NCI-H82 (cell line): ENCODE measurements at places on chromosomes 1 and 21.

- no peak for DNase-seq
Observed at GRCh38 chr1:56045477-56045876, 533.9 kb downstream of the PLPP3 start.

DNA sequence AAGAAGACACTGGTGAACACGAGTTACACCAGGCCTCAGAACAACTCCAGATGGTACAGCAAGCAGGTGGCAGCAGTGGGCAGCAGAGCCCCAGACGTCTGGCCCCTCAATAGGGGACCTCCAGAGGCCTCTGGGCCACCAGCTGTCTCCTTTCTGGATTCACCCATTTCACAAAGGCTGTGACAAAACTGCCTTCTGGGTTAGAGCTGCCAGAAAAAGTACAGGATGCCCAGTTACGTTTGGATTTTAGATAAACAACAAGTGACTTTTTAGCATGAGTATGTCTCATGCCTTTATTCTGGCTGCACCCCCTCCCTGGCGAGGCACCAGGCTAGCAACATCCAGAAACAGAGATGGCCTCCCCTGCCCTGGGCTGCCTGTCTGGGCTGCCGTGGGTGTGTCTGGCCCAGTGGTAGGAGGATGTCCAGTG lies 30.1 kb downstream of the ITPKB start:
- DNase-seq: peak; percentile 79

GRCh38 chr1:172834609-172835008 lies 175.7 kb downstream of the FASLG start:
- no peak for DNase-seq

GRCh38 chr1:210262897-210263272 lies 30.3 kb downstream of the SERTAD4 start:
- DNase-seq: no peak

GRCh38 chr1:199311478-199312262 lies 672.8 kb downstream of the PTPRC start:
- no peak for DNase-seq

GRCh38 chr21:37915941-37916309 lies 332 bp downstream of the KCNJ6 start:
- peak; percentile 58 for DNase-seq

DNA sequence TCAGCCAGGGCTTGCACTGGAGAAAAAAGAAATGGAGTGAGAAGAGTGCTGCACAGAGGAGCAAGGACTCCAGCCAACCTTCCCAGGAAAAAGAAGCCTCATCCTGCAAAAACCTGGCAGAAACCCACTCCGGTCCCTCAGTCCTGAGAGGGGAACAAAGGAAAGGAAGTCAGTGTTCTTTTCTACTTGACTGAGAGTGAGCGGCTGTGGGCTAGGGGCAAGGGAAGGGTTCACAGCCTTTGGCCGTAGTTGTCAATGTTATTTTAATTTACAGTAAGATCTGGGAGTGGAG lies 8.9 kb upstream of the GOLT1A start:
- DNase-seq: no peak

GRCh38 chr1:67434491-67434890 lies 4.3 kb upstream of the SERBP1 start:
- DNase-seq: no peak

- no peak for DNase-seq
Observed at GRCh38 chr1:214441119-214441518, 110.3 kb downstream of the PTPN14 start.

DNA sequence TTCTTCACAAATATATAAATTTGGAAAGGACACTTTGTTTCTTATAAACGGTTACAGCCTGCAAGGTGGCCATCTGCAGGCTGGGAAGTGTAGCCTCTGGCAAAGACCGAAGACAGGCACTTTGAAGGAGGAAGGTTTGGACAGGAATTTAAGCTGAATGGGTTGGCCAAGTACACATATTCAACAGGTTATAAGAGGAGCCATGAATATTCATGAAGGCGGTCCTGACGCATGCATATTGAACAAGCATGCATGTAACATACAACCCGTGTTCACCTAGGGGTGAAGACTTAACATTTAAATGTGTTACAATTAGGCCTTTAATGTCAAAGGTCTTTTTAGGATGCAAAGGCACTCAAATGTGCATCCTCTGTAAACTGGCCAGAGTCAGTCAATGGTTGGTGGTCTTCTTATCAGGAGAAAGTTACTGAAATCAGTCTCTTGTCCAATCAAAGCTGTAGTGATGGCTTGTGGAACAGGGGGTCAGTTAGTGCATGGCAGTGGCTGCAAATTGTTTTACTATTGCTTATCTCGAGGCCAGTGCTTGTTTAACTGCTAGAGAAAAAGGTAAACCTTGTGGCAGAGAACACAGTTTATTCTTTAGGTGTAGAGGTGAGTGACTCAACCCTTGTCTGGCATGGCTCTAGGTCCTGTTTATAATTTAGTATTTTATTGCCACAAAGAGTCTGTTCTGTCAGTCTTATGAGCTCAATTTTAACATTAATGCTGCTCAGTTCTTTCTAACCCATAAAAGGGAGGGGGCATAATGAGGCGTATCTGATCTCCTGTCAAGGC lies 70.3 kb upstream of the F3 start:
- no peak for DNase-seq

DNA sequence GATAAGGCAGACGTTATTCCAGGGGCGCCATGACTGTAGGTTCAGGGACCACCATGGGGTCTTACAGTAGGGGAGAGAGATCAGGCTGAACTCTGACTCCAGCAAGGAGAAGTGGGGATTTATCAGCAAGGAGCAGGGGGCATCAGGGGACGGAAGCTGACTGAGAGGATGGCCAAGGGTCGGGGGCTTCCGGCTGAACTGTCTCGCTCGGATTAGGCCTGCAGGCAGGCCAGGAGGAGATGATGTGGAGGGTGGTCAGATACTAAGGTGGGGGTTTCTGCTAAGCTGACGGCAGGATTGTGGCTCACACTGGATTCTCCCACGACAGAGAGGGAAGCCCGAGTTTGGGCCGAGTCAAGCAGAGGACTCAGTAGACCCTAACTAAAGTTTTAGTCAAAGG lies 186.9 kb upstream of the VAMP3 start:
- DNase-seq: no peak

DNA sequence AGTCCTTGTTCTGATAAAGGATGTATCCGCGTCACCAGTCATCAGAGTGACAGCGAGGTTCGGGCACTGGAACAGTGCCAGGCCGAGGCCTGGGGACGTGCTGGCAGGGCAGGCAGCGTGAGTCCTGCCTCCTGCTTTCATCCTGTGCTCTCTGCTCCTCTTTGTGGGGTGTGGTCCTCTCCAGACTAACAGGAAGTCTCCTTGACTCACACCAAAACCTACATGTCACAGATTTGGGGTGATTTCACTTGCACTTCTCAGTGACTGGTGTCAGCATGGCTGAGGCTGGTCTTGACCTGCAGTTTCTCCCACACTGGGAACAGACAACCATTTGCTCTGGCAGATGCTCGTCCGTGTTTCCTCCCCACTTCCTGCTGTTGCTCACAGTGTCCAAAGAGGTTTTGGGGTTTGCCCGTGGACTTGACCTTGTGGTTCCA lies 8.8 kb upstream of the NLRP3 start:
- no peak for DNase-seq

GRCh38 chr1:15916417-15916816 lies 59.5 kb downstream of the ZBTB17 start:
- no peak for DNase-seq

DNA sequence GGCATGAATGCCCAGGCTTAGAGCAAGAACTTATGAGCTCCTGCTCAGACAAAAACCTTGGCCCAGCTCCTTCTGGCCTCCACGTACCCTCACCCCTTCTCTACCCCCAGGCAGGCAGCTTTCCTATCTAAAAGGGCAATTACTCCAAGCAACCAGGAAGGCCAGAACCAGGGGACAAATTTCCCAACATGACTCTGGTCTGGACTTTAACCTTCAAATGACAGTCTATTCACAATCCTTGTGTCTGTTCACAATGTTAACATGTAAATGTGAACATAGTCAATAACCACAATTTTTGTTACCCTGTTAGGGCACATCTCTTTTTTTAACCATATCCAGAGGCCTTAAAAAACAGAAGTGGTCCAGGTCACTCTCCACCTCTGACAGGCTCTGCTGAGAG lies 64.4 kb upstream of the LAPTM5 start:
- DNase-seq: no peak

- peak; percentile 24 for DNase-seq
Observed at GRCh38 chr1:241229216-241229615, 127.8 kb downstream of the RGS7 start.

DNA sequence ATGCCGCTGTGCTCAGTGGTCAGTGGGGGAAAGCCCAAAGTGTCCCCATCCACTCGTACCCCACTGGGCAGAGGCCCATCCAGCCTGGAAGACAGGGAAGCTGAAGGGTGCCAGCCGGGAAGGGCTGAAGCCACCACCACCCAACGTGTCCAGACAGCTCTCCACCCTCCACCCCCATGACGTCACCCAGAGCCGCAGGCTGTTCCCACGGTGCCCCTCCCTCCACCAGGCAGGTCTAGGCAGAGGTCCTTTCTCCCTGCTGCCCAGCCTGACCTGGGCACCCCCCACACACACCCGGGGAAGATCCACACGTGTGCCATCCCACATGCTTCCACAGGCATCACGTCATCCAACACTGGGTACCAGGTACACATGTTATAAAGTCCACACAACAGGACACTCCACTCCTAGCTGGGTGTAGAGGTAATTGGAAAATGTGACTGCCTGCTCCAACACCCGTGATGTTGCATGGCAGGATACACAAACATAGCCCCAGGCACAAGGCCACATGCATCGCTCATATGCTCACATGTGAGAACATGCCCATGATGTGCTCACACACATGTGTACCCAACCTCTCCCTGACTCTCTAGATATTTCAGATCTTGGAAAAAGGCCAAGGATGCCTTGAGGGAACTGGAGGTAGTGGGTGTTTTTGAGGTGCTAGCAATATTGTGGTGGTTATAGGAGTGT lies 5.1 kb upstream of the ARHGAP30 start:
- DNase-seq: no peak

GRCh38 chr1:210465150-210465549 lies 136.4 kb downstream of the HHAT start:
- no peak for DNase-seq

DNA sequence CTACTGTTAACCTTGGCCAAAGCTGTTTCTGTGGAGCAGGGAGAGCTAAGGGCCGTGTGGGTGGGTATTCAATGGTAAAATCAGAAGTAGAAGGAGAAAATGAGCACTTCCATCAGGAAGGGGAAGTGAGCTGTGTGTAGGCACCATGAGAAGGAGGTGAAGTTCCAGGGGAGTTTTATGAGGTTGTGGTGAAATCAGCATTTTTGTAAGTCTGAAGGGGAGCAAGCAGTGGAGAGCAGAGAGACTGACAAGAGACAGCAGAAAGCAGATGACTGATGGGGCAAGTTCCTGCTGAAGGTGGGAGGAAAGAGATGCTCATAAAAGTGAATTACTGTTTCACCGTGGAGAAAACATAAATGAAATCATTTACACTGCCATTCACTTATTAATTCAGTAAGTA lies 2.7 kb upstream of the GPR88 start:
- DNase-seq: no peak

DNA sequence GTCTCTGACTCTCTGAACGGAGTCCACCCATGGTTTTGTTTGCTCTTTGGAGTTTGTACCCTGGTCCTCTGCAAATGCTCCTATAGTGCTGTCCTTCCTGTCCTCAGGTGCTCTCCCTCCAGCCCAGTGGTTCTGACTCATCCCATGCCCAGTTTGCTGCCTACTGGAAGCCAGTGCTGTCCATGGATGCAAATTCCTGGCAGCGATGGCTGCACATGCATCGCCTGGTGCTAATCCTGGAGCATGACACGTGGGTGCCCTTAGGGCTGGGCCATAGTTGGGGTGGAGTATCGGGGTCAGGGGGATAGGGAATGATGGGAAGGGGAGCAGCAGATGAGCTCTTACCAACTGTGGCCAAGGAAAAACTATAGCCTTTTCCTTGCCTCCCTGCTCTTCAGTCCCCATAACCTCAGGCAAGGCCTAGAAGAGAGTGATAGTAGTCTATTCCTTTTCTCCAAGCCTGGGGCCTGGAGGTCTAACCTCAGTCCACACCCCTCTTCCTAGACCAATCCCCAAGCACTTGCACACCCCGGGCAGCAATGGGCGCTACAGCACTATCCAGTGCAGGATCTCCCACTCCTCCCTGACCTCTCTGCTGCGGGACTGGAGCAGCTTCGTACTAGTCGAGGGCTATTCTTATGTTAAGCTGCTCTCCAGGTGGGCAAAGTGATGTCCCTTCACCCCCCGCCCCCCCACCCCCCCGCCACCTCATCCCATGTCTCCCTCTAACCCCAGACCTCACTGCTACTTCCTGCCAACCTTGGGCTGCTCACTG lies 31.6 kb downstream of the HYI start:
- no peak for DNase-seq

GRCh38 chr21:45618846-45619485 lies 24.6 kb upstream of the PCBP3 start:
- no peak for DNase-seq

GRCh38 chr1:160428053-160428452 lies 27.7 kb downstream of the VANGL2 start:
- no peak for DNase-seq
